Esophagus squamous epithelium (tissue), 5 donors: ENCODE measurements at places on chromosomes 3 and 15.

- no peak for DNase-seq
Measured at GRCh38 chr3:55434789-55435188, 52.3 kb downstream of the WNT5A start.

- DNase-seq, result no peak
Measured at GRCh38 chr3:1805331-1805730, 293.3 kb upstream of the CNTN4 start.

DNA sequence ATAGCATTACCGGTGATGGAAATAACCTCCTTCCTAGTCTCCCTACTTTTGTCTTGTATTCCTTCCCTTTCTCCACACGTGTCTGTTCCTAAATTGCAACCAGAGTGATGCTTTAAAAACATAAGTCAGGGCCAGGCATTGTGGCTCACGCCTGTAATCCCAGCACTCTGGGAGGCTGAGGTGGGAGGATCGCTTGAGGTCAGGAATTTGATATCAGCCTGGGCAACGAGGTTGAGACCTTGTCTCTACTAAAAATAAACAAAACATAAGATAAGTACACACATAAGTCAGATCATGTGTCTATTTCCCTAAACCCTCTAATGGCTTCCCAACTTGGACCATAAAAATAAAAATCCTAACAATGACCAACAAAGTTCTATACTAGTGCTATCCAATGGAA, 18.4 kb downstream of the ARMC8 start:
- no peak for DNase-seq

DNA sequence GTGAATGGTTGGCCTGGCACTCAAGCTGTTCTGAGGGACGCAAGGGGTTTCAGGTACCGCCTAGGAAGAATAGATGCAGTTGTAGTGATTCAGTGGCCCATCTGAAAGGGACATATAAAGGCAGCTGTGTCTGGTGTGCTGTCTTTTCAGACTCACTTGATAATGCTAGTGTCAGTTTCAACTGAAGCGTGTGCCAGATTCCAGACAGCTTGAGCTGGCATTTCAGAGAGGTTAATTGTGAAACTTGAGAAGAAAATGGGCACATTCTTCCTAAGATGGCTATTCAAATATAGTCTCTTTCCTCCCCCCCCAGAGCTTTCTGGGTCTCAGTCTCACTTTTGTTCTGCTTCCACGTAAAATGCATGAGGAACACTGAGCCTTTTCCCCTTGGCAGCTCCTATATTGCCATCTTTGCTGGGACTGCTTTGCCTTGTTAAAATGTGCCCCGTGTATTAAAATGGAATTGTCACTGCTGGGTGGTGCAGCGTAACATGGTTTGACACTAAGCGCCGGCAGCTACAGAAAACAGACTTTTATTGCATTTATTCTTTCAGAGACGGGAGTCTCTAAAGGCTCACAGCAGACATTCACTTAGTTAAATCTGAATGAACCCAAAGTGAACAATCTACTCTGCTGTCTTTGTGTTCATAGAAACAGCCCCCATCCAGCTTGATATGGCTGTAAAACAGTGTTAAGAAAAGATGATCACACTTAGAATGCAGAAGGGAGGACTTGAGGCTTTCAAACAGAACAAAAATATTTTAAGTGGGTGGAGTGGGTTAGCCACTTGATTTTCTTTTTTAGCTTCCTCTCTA, 478.7 kb downstream of the RBMS3 start:
- no peak for DNase-seq

- no peak for DNase-seq
Measured at GRCh38 chr3:154338008-154338407, 13.7 kb upstream of the DHX36 start.

DNA sequence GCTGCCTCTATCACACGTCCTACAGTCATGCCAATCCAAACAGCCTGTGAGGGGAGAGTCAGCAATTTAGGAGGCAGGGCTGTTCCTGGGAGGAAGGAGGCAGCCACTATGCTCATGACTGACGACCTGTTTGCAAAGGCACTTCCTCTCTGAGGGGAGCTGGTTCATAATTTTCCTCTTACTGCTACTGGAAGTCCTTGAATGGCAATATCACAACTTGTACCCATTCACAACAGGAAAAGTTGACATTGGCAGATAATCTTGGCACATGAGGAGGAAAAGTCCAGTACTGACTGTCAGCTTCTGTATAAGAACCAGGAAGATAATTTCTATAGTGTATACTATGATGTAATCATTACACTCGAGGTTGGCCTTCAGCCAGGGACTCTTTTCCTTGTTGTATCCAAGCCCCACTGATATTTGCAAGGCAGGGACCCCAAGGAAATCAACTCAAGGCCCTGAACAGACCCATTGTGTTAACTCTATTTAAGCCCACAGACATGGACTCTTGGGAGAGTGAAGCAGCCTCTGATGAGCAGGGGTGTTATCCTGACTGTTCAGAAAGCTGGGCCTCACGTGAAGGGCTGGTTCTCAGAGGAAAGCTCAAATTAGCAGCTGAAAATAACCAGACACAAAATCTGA, 267.3 kb upstream of the ADAMTS9 start:
- no peak for DNase-seq

DNA sequence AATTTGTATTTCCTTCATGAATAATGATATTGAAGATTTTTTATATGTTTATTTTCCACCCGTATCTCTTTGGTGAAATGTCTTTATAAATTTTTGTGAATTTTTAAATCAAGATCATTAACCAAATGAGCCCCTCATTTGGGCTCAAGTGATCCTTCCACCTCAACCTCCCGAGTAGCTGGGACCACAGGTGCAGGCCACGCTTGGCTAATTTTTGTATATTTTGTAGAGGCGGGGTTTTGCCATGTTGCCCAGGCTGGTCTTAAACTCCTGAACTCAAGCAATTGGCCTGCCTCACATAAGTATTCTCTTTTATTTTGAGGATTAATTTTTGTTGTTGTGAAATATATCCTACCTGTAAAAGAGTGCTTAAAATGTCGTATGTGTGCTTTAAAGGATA, 4.9 kb downstream of the BBS4 start:
- DNase-seq, result no peak

GRCh38 chr3:152051501-152052404, 178.3 kb downstream of the SUCNR1 start:
- DNase-seq, result no peak

DNA sequence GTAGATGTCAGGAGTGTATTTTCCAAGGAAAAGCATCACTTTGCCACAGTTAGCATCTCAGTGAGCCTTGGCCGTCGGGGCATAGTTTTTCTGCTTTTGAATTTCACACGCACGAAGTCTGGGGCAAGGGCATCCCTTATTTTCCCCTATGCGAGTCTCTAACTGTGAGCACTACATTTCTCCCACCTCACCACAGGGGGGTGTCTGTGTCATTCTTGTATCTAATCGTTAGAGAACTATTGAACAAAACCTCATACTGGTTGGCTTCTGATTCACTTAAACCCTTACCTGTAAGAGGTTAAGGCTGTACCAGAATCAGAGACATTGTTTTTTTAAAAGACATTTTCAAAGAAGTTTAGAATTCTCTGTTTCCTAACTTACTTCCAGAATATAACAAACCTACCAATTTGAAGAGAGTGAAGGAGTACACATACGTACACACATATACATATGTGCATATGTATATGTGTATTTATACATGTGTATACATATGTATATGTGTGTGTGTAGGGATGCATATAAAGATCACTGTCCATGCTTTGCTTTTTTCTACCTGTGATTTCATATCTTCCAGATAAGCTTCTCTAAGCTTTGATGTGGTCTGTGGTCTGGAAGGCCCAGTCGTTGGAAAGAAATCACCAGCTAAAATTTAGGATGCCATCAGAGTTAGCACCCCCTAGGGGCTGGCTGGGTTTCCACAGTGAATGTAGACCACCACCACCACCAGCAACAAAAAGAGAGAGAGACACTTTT, 49.4 kb downstream of the MYZAP start:
- DNase-seq, result no peak

GRCh38 chr15:38696109-38696727, 131.6 kb upstream of the RASGRP1 start:
- DNase-seq, result no peak

GRCh38 chr3:21138085-21138484, 612.9 kb downstream of the ZNF385D start:
- no peak for DNase-seq

DNA sequence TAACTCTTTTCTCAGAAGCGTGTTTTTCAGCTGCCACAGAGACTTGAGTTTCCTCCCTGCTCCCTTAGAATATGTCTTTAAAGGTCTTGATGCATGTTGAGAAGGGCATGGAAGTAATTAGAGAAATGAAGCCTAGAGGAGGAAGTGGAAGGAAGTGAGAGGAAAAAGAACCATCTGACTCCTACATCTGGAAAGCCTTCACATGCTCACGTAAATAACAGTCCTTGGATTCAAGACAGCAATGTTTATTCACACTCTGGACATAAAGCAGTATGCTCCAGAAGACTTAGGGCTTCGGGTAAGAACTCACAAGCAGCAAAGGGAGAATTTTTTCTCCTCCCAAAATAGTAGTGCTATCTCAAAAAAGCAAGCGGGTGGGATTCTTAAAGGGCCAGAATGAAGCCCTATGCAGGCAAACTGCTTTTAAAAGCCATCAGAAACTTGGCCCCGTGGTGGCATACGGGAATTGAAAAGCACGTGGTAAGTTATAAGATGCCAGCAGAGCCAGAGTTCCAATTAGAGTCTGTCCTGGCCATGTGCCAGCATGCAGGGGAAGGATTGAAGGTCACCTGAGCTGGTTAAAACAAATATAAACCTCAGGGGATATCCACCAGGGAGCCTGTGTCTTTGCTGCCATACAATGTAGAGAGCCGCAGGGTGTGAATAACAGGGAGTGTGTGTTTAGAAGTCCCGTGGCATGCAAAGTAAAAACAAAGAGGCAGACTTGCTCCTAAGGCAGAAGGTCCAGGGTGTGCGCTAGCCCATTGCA, 380.8 kb upstream of the NDN start:
- DNase-seq, result no peak

GRCh38 chr3:185150561-185150960, 2.3 kb downstream of the C3orf70 start:
- DNase-seq, result no peak

- no peak for DNase-seq
Measured at GRCh38 chr15:66252685-66253417, 699 bp downstream of the MEGF11 start.

DNA sequence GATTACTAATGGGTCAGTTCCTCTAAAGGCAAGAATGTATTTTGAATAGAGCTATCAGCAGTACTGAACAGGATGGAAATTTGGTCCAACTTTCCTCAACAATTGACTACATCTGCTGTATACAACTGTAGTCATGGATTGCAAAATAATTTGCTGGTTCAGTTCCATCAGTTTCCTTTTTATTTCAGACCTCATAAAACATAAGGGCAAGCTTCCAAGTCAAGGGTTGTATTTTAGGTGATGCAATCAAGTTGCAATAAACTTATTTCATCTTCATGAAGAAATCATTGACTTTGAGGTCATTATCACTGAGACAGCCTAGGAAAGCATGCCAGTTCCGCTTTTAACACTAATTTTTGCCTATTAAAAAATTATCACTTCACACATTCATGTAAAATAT, 90.4 kb upstream of the TSEN2 start:
- no peak for DNase-seq

DNA sequence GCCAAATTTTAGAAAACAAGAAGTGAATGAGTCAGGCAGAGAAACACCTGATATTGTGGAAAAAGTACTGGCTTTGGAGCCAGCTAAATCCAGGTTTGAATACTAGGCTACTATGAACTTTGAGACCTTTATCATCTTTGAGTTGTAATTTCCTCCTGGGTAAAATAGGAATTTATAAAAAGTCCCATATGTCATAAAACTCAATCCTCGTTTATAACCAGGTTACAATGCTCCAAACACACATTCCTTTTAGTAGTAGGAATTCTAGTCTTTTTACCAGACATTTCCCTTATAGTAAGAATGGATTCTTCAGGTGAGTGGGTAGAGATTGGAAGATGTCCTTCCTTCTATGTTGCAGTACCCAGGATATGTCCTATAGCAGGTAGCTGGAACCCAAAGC, 16.7 kb upstream of the DPH6 start:
- no peak for DNase-seq

DNA sequence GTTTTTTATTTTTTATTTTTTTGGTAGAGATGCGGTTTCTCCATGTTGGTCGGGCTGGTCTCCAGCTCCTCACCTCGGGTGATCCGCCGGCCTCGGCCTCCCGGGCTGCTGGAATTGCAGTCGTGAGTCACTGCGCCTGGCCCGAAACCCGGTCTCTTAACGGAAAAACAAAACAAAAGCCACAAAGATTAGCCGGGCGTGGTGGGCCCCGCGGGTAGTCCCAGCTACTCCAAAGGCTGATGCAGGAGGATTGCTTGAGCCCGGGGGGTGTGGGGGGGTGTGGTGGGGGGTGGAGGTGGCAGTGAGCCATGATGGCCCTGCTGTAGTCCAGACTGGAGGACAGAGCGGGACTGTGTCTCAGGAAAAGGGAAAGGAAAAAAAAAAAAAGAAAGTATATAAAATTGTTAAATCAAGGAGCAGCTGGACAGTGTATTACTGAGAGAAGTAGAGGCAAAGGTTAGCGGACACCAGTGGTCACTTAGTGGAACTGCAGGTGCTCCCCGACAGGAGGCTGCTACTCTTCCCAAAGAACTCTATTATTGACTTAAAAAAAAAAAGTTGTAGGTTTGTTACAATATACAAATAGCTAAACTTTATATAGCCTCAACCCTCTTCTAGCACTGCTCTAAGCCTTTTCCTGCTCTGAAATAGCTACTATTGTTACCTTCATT, 30.3 kb upstream of the TUBGCP5 start:
- no peak for DNase-seq

DNA sequence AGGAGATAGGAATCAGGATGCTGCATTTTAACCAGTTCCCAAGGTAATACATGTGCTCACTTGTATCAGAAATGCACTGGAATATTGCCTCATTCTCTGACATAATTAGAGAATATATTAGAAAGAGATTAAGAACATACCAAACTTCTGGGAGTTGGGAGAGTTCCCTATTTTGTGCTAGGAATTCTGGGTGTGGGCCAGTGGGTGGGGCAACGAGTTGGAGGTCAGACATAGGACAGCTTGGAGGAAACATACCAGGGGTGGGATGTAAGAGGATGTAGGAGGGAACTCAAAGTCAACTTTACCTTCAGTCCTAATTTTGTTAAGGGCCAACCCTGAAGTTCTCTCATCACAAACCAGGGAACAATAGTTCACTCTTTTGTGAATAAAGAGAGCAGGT, 83.6 kb downstream of the SLC7A14 start:
- DNase-seq, result no peak

- no peak for DNase-seq
Measured at GRCh38 chr3:20145874-20146273, 40.1 kb downstream of the SGO1 start.
